ENCODE measurements at places on chromosomes 7 and 10. TPM values are rescaled to one million over a fixed set of nuclear protein-coding genes. Genes with fewer than 3 reads are reported as not detected.

- H3K27ac ChIP-seq: no peak overlapping the region
- H3K27me3 ChIP-seq: no peaks in the 10 kb centered on the region
- DNase-seq: no peak
- H3K4me1 ChIP-seq: no peaks in the 10 kb centered on the region
Measured at GRCh38 chr10:56522166-56522565, 161.1 kb upstream of the ZWINT start.

DNA sequence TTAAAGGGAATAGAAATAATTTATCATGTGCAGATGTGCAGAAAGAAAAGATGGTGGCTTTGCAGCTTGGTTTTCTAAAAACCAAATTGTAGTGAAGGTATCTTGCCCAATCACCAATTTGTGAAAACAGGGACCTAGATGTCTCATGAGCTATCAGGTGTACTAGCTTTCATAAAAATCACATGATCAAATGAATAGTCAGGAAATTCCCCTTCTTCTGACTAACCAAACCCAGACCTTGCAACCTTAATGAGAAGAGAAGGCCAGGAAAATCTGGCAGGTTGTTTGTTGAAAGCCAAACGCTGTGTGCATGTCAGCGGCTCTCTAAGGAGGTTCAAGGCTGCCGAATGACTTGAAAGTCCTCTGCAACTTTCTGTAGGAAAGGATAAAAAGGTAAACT is 304.4 kb upstream of the NRP1 start:
- no peaks in the 10 kb centered on the region for H3K36me3 ChIP-seq
- no peaks in the 10 kb centered on the region for H3K4me1 ChIP-seq
- H3K27ac ChIP-seq: no peak overlapping the region
- H3K4me3 ChIP-seq: no peak overlapping the region

- peak; percentile 47 for DNase-seq
- H3K4me1 ChIP-seq: peaks cover 16% of the 10 kb centered on the region
- H3K27ac ChIP-seq: no peak overlapping the region
- no peaks in the 10 kb centered on the region for H3K27me3 ChIP-seq
- H3K36me3 ChIP-seq: no peaks in the 10 kb centered on the region
Measured at GRCh38 chr7:55690-56248, 136.6 kb upstream of the FAM20C start.

GRCh38 chr7:29177963-29178600 is 16.5 kb upstream of the CHN2 start:
- H3K36me3 ChIP-seq: no peaks in the 10 kb centered on the region
- H3K27ac ChIP-seq: no peak overlapping the region
- no peaks in the 10 kb centered on the region for H3K27me3 ChIP-seq
- H3K4me3 ChIP-seq: no peak overlapping the region

Gene RSPH10B2
- 1.1 TPM for total RNA-seq

Gene DNAJB9
- 14.4 TPM for total RNA-seq

Measured in GM23338 (cell line).